ENCODE measurements at places on chromosomes 6 and 20.
A peak's percentile ranks its signal among the peaks of the same experiment; 100 is the strongest.

GRCh38 chr6:149109397-149110070, 208.0 kb upstream of the TAB2 start:
- no peak for DNase-seq

DNA sequence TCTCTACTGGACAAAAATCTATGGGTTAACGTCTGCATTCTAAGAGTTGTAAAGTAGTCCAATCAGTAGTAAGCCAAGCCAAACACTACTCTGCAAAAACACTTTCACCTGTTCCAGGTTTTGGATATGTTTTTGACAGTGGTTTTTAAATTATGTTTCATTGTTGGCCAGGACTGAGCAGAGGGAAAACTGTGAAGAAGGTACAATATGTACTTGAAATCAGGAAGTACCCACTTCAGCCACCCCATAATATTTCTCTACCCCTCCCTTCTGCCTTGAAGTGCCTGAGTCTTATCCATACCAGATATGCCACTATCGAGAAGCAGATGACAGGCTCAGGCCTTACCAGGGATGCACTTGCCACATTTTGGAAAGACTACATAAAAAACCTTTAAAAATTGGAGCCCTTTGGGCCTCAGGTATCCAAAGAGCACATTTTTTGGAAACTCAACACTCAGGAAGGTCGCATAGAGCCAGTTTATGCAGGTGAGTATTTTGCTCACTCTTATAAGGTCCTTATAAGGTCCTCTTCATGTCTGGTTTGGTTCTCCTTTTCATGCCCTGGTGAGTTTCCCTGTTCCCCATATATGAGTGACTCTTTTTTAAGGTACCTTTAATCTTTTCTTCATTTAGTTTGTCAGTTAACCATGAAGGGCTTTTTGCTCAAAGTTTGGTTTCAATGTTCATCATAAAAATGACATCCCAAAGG, 859.3 kb upstream of the FLRT3 start:
- no peak for DNase-seq

DNA sequence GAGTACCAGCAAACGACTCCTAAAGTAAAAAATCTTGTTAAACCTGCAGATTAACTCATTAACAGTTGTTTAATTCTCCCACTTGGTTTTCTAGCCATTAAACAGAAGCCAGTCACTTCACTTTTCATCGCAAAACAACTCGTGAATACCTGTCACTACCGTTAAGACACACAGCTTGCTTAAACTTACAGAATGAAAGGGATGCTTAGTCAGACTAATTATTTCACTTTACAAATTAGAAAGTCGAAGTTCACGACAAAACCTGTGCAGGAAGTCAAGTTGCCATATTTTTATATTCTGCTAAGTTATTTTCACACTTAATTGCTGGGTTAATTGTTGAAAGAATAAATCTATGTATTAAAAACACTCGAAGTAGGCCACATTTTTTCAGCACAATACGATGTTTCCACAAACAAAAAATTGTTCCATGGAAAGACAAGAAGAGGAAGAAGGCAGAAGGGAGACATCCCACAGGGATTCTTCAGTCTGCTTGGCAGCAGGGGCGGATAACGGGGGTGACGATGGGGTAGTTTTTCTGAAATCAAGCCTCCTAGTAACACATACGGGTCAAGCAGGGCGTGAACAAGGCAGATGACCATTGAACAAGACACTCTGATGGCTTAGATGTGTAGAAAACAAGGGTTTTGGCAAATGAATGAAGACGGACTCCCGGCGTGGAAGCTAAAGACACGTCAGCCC, 933 bp downstream of the SSR1 start:
- no peak for DNase-seq

DNA sequence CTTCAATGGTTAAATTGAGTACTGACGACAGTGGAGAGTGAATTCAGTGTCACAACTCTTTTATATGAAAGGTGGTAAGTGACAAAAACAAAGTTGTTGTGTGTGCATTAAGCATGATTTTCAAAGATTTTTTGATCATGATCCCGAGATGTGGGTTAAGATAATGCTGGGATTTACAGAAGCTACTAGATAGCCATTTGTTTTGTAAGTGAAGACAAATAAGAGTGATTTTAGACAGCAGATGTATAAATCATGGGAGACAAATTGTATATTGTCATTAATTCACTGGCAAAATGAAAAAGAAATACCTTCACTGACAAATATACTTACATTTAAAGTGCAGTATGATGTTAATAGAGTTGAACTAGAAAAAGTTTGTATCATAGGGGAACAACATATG, 6.1 kb downstream of the ADGRB3 start:
- no peak for DNase-seq

DNA sequence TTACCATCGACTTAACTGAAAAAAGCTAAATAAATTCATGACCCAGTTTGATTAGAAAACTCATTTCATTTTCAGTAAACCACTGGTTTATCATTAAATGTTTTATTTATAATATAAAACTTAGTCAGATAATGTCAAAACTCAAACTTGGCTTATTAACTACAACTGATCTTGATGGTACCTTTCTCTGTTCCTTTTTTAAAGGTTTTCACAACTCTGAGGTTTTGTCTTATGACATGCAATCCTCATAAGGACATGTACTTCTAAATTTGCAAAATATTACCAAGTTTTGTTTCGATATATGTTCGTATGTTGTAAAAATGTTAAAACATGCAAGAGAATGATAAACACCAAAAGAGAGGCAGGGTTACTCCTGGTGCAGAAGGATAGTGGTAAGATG, 82.5 kb upstream of the PDE10A start:
- no peak for DNase-seq

GRCh38 chr6:159254186-159254585, 85.0 kb downstream of the FNDC1 start:
- no peak for DNase-seq

GRCh38 chr6:30889921-30890645, 5.8 kb downstream of the DDR1 start:
- DNase-seq: no peak

- no peak for DNase-seq
These were observed 704.2 kb upstream of the CITED2 start for GRCh38 chr6:140078561-140079125.

DNA sequence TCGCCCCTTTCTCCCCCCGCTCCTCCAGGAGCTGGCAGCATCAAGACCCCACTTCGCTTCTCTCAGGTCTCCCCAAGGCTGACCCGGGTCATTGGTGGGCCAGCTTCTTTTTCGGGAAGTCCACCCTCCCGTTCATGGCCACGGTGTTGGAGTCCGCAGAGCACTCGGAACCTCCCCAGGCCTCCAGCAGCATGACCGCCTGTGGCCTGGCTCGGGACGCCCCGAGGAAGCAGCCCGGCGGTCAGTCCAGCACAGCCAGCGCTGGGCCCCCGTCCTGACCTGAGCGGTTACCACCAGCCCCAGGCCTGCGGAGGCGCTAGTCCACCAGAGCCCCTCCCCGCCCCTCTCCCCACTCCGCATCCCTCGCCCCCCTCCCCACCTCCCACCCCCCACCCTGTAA, 1.0 kb downstream of the PPDPF start:
- DNase-seq: no peak

DNA sequence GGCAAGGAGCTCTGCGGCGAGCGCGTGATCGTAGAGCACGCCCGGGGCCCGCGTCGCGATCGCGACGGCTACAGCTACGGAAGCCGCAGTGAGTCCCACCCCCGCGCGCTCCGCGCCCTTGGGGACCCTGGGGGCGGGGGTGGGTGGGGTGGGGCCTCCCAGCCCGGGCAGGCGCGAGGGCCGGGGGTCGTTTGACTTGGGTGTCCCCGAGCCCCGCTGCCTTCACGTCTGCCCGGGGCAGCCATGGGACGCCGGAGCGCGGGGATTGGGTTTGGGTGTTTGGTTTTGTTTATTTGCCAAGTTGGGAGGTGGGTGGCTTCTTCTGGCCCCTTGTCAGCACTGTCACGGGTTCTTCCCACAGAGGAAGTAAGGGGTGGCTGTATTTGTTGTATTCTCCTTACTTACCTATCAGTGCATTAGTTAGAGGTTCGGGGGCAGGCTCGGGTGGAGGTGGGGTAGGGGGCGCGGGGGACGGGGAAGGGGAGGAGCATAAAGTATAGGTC, 777 bp downstream of the SRSF6 start:
- DNase-seq: no peak

DNA sequence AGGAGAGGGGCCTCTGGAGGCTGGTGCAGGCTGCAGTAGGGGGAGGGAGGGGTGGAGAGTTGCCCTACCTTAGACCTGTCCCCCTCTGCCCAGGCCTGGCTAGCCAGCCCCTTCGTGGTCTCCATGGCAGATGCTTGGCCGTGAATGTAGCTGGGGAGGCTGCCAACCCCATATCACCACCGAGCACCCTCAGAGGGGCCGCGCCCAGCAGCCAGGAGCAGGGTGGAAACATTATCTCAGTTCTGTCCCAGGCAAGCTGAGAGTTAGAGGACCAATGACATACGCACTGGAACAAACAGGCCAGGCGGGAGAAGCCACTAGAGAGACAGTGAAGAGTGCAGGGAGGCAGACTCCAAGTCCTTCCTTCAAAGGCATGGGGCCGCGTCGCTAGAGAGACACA, 66.5 kb downstream of the LRFN2 start:
- no peak for DNase-seq

DNA sequence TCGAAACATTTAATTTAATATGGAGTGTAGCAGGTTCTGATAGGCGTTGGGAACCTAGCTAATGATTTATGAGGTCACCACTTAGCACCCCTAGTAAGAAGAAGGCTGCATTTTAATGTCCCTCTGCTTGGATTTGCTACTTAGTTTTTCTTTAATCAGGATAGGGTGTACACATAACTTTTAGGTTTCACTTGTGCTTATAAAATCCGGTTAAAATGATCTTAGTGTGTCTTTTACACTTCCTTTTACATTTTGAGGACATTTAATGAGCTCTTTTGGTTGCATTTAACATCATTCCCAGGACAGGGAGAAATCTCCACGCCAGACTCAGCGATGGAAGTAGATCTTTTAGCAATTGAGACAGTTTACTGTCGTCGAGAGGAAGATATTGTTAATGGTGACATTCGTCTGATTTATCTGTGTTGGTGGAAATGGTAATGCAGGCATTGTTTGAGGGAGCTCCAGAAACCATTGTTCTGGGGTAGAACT, 5.6 kb downstream of the TFAP2A start:
- DNase-seq: no peak

- DNase-seq: no peak
These were observed 81.4 kb downstream of the JARID2 start for GRCh38 chr6:15327271-15327670.

DNA sequence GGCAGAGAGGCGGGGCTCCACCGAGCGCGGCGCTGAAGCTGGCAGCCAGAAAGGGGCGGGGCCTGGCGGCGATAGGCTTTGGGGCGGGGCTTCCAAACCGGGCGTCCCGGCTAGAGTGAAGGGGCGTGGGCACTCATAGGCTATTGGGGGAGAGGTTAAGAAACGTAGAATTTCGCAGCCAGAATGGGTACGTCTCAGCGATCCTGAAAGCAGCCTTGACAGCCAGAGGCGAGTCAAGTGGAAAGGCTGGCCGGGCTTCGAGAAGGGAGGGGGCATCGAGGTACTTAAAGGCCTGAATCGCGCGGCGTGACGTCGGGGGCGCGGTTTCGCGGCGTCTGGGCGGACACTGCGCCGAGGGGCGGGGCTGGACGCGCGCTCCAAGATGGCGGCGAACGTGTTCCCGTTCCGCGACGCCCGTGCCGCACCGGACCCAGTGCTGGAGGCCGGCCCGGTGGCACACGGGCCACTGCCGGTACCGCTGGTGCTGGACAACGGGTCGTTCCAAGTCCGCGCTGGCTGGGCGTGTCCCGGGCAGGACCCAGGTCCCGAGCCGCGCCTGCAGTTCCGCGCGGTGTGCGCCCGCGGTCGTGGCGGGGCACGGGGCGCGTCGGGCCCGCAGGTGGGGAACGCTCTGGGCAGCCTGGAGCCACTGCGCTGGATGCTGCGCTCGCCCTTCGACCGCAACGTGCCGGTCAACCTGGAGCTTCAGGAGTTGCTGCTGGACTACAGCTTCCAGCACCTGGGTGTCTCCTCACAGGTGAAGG, at the start of gene ACTR5:
ACTR5 (plus strand) TSS at position 364 of the 764 bp plus-strand sequence; CDS start at position 383, 19 bp downstream.
- peak; percentile 96 for DNase-seq

GRCh38 chr20:904039-904545, 12.0 kb downstream of the ANGPT4 start:
- no peak for DNase-seq

- no peak for DNase-seq
These were observed 51.0 kb upstream of the MLIP start for GRCh38 chr6:54060286-54060685.

DNA sequence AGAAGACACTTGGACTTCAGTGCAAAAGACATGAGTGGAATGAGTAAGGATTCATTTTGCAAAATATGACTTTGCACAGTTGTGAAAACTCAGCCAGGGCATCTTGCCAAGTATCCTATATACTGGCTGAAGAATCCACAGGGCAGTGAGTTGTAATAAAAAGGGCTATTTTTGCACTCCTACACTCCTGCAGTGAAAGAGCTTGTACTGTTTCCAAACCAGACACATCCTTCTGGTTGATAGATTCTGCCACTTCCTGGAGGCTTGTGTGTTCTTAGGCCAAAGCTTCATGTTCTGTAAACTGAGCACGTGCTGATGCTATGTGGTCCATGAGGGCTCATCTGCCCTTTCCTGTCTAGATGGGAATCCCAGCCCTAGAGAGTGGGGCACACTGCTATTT, 34.9 kb downstream of the GMPR start:
- no peak for DNase-seq

GRCh38 chr6:75492386-75493153, 1.0 kb downstream of the FILIP1 start:
- no peak for DNase-seq

DNA sequence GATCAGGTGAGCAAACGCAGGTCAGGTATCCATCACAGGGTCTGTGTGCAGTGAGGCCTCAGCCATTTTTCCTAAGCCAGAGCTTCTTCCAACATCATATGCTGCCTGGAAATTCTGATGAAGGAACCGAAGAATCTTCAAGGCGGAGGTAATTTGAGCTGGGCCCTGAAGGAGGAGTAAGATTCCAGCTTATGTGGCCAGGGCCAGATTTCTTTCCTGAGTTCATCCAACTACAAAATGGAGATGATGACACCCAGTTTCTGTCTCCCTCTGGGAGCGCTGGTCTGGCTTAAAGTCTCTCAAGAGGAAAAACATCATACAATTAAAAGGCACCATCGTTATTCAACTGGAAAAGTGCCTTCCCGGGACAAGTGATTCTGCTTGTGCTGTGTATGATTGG, 6.9 kb upstream of the MANBAL start:
- DNase-seq: no peak

GRCh38 chr6:126842769-126843168, 275.7 kb upstream of the RSPO3 start:
- DNase-seq: no peak

DNA sequence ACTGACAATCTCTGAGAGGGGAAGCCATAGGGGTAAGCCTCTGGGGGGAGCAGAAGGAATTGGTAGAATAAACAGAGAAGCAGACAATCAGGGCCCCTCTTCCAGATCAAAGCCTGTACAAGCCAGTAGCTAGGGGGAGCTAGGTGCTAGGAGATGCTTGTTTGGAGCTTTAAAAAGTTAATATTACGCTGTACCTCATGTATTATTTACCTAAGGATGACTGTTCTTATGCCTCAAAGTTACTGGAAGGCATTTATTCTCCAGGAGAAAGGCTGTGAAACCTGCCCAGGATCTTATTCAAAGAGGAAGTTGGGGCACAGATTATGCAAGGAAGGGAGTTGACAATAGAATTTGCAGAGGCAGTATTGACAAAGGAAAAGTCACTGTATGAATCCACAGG, 111.8 kb upstream of the SLC35F1 start:
- DNase-seq: no peak

GRCh38 chr6:158708239-158708638, 58.4 kb downstream of the SYTL3 start:
- DNase-seq: no peak
